Stimulated activated CD4-positive, alpha-beta T cell treated with anti-CD3 and anti-CD28 coated beads, TNF-alpha, amount 100 ng/mL, for 48 hours (primary cell): ENCODE measurements at places on chromosomes 3 and 15.

DNA sequence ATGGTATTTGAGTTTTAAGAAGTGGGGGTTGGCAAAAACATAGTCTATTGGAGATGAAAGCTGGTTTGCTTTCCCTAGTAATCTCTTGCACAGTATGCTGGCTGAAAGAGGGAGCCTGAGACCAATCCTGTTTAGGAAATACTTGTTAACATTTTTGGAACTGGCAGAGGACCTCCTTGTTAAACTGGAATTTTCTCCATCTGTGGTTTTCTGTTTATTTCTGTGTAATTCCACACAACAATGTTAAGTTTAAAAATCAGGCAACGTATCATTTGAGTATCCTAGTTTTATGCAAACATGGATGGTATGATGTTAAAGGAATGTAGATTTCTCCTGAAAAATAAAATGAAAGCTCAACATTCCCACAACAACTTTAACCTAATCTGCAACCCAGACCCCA is 536.0 kb upstream of the TBL1XR1 start:
- DNase-seq: no peak

DNA sequence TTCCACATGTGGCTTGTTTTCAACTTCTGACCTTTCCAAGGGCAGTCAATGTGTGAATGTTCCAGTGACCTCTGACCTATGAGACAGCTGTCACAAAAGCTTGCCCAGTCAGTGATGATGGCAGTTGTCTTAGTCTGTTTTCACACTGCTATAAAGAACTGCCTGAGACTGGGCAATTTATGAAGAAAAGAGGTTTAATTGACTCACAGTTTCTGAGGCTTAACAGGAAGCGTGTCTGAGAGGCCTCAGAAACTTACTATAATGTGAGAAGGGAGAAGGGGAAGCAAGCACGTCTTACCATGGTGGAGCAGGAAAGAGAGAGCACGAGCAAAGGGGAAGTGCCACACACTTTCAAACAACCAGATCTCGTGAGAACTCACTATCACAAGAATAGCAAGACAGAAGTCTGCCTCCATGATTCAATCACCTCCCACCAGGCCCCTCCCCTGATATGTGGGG is 95.6 kb downstream of the ECT2 start:
- DNase-seq: no peak

- DNase-seq: no peak
These were observed 89.4 kb upstream of the ACKR4 start for GRCh38 chr3:132507657-132508056.

DNA sequence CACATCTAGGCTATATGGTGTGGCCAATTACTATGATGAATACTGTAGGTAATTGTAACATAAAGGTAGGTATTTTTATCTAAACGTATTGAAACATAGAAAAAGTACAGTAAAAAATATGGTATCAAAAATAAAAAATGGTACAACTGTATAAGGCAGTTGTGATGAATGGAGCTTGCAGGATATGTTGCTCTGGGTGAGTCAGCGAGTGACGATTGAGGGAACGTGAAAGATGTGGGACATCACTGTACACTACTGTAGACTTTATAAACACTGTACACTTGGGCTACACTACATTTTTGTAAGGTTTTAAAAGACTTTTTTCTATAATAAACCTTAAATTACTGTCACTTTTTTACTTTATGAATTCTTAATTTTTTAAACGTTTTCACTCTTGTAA is 10.3 kb downstream of the CTNNB1 start:
- no peak for DNase-seq

DNA sequence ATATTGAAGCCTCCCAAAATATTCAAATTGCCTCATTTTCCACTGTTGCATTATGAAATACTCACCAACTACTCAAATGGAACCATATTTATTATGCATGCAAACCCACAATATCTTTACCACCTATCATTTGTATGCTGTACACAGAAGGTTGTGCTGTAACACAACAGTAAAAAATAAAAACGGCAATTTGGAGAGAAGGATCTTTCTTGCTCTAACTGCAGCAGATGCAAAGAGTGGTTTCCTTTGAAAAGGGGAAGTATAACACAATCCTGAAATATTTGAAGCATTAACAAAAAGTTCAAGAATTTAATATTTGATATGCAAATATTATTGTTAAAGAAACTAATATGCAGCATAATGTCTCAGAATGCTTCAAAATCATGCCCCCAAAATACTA is 244.5 kb upstream of the SUCLG2 start:
- DNase-seq: no peak
